ENCODE measurements at places on chromosomes 4 and X. TPM values are rescaled to one million over a fixed set of nuclear protein-coding genes. Genes with fewer than 3 reads are reported as not detected.

DNA sequence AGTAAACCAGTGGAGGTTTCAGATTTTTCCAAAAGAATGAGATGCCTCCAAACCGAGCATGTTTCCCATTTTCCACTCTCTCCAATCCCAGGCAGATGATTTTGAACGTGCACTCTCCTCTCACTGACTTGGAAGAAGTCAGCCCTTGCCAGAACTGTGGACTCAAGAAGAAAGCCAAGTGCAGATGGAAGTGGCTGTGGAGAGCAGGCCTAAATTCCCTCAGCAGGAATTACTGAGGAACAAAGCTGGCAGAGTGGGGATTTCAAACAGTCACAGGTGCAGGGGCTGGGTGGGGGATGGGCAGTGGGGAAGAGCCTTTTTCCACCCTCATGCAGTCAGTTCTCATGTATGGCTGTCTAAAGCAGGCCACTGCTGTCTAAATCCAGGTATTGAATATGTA, 83.5 kb upstream of the PLAC1 start:
- no peak for DNase-seq

DNA sequence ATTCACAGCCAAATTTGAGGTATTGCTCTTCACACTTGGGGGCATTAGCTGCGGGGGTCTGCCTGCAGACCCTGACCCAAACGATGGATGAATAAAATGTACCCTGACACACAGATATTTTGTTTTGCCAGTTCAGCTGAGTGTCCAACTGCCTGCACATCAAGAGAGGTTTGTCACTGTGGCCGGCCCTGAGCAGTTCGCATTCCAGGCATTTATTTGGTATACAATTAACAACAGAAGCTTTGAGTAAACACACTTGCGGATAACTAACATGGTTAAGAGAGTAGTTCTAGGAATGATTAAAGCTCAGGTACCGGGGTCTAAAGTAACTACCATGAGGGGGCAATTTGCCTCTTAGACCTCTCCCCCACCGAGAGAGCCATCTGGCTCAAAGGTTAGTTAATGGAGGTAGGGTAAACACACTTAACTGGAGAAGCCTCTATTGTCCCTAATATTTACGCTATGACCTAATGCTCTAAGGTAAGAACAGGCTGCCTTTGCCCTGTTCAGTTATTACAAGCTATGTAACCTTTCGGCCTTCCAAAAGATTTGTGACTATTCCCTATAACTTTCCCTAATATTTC, 162.0 kb downstream of the SNCA start:
- no peak for DNase-seq

GRCh38 chrX:20015945-20016615, 25.2 kb upstream of the BCLAF3 start:
- no peak for DNase-seq

DNA sequence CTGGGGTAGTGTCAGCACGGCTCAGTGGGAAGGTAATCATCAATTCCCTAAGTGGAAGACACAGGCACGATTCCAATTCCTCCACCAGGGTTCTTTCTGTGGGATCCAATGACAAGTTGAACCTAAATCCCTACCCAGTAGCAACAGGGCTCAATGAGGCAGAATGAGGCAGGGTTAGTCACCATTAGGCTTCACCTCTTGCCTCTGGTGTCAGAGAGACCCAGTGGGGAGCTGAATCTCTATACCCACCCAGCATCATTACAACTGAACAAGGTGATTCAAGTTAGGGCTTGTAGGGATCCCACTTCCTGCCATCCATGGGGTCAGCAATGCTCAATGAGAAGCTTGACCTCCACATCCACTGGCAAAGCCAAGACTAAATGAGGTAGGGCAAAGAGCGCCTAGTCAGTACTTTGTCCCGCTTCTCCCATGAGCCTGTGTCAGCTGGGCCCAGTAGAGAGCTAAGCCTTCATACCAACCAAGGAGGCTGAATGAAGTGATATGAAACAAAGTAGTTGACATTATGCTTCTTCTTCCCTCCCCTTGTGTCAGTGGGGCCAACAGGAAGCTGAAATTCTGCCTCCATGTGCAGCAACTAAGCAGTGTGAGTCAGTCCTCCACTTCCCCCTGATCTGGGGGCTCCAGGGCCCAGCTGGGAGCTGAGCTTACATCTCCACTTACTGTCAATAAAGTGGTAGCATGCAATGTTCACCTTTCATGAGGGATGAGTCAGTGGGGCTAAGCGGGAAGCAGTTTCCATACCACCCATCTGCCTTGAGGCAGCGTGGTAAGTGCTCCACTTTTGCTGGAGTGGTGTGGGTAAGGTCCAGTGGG, 36.4 kb upstream of the RBM41 start:
- DNase-seq = no peak

- DNase-seq = no peak
These were observed 13.4 kb upstream of the SNX12 start for GRCh38 chrX:71081330-71082123.

- no peak for DNase-seq
These were observed 7.9 kb upstream of the PRMT9 start for GRCh38 chr4:147691820-147692219.

GRCh38 chr4:132691026-132691425, 458.1 kb upstream of the PCDH10 start:
- no peak for DNase-seq

- no peak for DNase-seq
These were observed 8.1 kb downstream of the RLIM start for GRCh38 chrX:74606342-74606741.

DNA sequence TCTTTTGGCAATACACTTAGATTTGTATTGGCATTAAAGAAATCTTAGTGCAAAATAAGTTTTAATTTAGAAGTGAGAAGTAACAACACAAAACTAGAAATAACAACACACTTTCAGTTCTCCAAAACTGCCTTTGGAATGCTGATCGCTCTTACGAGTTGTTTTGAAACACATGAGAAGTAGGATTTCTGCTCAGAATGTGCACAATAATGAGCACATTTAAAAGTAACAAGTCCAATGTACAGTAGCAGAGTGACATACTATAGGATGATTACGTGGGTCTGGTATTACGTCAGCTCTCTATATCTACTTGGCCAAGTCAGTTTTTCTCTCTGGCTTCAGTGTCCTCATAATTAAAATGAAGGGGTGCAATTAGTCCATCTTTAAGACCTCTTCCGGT, 164.8 kb downstream of the CHM start:
- DNase-seq = no peak

DNA sequence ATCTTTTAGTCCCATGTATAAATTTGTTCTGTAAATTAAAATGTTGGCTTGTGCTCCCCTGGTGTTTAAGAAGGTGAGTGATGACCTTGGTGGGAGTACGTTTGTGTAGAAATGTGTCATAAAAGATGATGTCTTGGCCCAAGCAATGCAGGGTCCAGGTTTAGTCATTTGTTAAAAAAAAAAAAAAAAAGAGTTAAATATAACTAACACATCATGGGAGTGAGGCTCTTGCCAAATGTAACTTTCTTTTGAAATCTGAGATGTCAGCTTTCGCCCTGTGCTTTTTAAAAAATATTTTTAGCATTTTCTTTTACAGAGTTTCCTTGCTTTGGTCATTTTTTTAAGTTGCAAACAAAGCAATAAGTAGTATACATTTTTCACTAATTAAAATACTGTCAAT, 135.6 kb downstream of the FBXO8 start:
- DNase-seq = no peak

GRCh38 chr4:89765966-89766365, 71.0 kb downstream of the SNCA start:
- DNase-seq = no peak

DNA sequence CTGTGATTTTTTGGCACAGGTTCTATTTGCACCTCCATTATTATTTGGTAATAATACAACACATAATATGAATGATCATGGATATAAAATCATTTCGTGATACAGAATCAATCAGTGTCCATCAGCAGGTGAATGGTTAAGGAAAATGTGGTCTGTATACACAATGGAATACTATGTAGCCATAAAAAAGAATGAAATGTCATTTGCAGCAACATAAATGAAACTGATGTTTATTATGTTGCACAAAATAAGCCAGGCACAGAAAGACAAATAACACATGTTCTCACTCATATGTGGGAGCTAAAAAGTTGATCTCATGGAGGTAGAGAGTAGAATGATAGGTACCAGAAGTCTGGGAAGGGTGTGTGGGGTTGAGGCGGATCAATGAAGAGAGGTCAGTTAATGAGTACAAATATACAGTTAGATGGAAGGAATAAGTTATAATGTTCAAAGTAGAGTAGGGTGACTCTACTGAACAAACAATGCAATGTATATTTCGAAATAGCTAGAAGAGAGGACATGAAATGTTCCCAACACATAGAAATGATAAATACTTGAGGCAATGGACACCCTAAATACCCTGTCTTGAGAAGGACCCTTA, 1.1 kb upstream of the SMARCA1 start:
- no peak for DNase-seq

GRCh38 chr4:123877551-123877950, 481.0 kb downstream of the SPRY1 start:
- no peak for DNase-seq

GRCh38 chrX:12159799-12160198, 21.5 kb downstream of the FRMPD4 start:
- no peak for DNase-seq

DNA sequence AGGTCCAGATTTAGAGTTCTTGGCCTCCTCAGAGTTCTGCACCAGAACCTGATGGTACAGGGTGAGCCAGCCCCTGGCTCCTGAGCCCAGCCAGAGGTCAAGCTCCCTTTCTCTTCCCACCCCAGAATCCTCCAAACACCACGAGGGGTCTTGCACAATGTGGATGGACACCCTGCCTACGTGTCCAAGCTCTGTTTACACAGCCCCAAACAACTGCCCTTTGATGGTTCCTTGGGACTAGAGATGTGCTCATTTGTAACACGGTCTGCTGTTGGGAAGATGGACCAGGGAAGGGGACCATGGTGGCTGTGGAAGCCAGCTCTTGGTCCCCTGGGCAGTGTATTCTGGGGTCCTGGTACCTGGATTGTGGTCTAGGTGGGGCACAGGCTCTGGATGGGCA, 40.0 kb upstream of the RPS6KA3 start:
- DNase-seq = no peak

GRCh38 chr4:107018344-107018735, 17.8 kb downstream of the DKK2 start:
- no peak for DNase-seq

DNA sequence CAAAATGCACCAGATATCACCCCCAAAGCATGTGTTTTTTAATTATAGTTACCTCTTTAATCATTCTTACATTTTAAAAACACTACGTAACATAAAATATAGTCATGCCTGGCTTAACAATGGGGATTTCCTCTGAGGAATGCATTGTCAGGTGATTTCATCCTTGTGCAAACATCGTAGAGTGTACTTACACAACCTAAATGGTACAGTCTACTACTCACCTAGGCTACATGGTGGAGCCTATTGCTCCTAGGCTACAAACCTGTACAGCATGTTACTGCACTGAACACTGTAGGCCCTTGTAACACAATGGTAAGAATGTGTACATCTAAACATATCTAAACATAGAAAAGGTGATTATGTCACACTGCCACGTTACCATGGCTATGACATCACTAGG, 208.6 kb downstream of the SPOCK3 start:
- DNase-seq = no peak

DNA sequence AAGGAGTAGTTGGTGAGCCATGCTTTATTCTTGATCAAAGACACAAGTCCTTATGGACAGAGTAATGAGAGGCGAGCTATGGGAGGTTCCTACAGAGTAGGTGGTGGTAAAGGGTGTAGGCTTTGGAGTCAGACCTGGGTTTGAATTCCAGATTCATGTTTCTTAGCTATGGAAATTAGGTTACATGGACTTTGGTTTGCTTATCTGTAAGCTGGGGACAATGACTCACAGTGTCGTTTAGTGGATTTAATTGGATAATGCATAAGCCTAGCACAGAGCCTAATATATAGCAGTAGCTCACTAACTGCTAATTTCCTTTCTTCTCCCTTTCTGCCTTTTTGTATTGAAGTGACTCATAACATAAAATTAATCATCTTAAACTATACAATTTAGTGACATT, 5.0 kb upstream of the TRPC5 start:
- no peak for DNase-seq

- no peak for DNase-seq
These were observed 49.9 kb upstream of the SCRG1 start for GRCh38 chr4:173448608-173449379.

GRCh38 chrX:57422289-57422688, 135.8 kb downstream of the FAAH2 start:
- no peak for DNase-seq

GRCh38 chr4:165398570-165398969, 19.8 kb downstream of the CPE start:
- no peak for DNase-seq

DNA sequence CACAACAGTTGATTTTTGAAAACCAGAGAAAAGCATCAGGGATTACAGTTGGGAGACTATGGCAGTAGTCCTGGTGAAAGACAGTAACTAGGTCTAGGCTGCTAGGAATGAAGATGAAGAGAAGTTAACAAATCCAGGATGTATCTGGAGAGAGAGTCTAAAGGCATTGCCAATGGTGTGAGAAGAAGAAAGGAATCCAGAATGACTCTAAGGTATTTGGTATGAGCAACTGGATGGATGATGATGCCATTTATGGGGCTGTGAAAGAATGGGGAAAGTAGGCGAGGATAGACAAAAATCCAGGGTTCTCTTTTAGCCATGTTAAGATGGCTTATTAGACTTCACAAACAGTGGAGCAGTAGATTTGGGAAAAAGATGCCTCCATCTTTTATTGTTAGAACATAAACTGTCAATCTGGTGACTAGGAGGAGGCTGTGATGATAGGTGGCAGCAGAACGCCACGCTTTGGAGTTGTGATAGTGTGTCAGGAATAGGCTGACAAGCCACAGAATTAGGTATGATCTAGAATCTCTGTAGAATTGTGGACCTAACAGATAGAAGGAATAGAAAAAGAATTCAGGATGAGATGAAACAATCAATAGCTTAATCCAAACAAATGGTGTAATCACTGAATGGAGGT, 27.3 kb upstream of the JADE1 start:
- no peak for DNase-seq

- no peak for DNase-seq
These were observed 98.0 kb downstream of the SH3KBP1 start for GRCh38 chrX:19789376-19789775.

GRCh38 chrX:72122621-72123337, 8.9 kb downstream of the RTL5 start:
- DNase-seq = no peak

Gene SYTL4
- 21.9 TPM for total RNA-seq

Gene XAGE1A
- total RNA-seq = not detected

Gene USP17L18
- total RNA-seq = not detected

Gene LIAS
- total RNA-seq = 10.1 TPM

Gene DUX4
- total RNA-seq = not detected

Gene PRPS2
- total RNA-seq = 45.2 TPM
